ENCODE measurements at places on chromosomes 2 and 18. TPM values are rescaled to one million over a fixed set of nuclear protein-coding genes. Genes with fewer than 3 reads are reported as not detected.
A peak's percentile ranks its signal among the peaks of the same experiment; 100 is the strongest.

Gene ZNF514
- 26.9 TPM for polyA plus RNA-seq

Gene KIF3C
- 16.7 TPM for polyA plus RNA-seq

Gene VIL1
- 15.3 TPM for polyA plus RNA-seq

Gene CCL20
- polyA plus RNA-seq = 0.85 TPM

Gene FAP
- 10.9 TPM for polyA plus RNA-seq

Gene MAP3K19
- polyA plus RNA-seq = not detected

Gene UGGT1
- 44.3 TPM for polyA plus RNA-seq

Gene REG1A
- polyA plus RNA-seq = not detected

- DNase-seq = no peak
Observed at GRCh38 chr2:198143793-198144192, 339.4 kb downstream of the PLCL1 start.

DNA sequence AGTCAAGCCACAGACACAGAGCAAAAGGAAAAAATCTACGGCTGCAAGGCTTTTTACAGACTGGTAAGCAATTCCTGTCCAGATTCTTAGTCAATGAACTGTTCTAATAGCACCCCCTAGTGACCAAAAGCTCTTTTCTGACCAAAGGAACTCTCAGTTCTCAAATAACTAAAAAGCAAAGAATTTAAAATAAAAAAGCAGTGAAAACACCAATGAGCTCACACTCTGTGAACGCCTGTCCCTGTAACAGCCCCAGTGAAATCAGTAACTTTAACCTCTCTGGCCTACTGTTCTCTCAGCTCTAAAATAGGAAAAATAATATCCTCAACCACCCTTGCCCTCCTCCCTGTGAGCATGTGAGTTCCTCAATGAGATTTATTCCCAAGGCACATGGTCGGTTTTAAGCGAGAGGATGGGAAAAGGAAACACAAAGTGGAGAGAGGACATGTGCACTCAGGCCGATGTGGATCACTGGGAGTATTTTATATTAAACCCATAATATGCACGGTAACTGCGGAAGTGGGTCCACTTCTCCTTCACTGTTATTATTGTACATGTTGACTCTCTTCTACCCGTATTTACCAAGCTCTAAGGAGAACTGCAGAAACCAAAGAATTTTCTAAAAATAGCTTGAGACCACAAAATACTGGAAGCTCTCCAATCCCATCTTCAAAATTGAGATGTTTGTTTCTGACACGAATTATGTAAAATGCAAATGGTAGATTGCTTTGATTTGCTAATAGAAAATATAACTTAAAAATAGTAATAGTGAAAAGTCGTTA is 128.5 kb downstream of the STK39 start:
- peak; percentile 78 for DNase-seq

- DNase-seq = no peak
Observed at GRCh38 chr2:10085043-10085667, 4.9 kb upstream of the CYS1 start.

- no peak for DNase-seq
Observed at GRCh38 chr2:62184512-62185230, 11.2 kb upstream of the B3GNT2 start.

DNA sequence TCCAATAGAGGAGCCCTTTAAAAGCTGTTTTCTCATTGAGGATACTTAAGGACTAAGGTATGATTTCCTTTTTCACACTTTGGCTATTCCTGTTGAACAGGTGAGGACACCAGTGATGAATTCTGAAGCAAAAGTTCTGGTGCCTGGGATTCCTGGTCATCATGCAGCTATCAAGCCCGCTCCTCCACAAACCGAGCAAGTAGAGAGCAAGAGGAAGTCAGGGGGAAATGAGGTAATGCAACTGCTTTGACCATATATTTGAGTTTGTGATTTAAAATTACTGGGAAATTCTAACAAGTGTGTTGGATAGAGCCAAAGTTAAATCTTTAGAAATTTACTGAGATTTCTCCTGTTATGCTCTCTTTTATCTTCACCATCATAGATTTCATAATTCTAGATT is 33.0 kb downstream of the WDR43 start:
- DNase-seq = no peak

GRCh38 chr2:128809259-128809636 is 490.6 kb upstream of the HS6ST1 start:
- DNase-seq = no peak

- DNase-seq = no peak
Observed at GRCh38 chr2:7430421-7430868, 513.2 kb downstream of the RNF144A start.

DNA sequence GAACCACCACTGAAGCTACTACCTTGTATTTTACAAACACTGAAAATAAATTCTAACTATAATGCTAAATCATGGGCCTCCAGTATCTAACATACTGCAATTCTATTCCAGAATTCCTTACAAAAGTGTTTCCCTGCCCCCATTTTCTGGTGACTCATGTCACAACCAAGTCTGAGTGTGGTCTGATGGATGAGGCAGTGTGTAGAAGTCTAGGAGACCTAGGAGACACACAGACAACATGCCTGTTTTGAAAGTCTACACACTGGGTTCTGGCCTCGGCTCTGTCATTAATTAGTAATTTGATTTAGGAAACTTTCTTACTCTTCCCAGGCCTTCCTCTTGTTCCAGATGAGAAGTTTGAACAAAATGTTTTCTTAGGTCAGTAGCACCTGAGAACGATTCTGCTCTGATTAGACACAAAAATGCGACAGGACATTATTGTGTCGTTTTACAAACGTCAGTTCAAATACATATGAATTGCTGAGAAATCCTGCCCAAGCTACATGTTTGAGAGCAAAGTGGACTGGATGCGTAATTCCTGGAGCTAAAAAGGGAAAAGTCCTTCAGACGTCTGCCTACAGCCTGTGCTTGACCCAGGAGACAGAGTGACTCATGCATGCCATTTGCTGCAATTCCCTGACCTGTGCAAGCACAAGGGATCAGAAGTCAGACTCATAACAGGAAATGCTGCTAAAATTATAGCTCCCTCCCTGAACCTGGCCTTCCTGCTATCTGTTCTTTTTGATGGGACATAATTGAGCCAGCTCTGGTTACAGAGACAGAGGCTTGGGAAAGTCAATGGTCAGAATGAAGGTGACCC is 494.4 kb downstream of the SOX11 start:
- DNase-seq = no peak

DNA sequence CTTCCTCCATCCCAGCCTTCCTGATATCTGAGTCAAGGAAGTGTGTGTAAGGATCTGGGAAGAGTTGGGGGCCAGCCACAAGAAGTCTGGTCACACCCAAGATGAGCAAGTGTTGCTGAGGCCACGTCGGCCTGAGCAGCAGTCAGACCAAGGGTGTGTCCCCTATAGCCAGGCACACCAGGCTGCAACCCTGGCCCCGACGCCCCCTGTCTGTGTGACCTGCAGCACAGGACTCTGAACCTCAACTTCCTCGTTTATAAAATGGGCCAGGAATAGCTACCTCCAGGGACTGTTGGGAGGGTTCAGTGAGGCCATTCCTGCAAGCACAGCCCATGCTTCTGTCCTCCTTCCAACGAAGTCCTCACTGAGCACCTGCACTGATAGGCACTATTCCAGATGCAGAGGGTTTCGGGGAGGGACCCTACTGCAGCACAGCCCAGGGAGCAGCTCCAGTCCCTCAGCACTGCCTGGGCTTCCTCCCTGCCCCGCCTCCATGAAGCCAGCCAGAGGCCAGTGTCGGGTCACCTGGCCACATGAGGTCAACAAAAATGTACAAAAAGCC is 13.3 kb downstream of the LIMS2 start:
- DNase-seq = no peak

GRCh38 chr2:30872797-30873196 is 65.6 kb upstream of the CAPN13 start:
- DNase-seq = no peak

- DNase-seq = no peak
Observed at GRCh38 chr2:200081811-200082210, 126.4 kb downstream of the MAIP1 start.

- no peak for DNase-seq
Observed at GRCh38 chr18:46334868-46335281, 230.7 kb downstream of the HAUS1 start.

- no peak for DNase-seq
Observed at GRCh38 chr2:25009954-25010353, 31.9 kb upstream of the EFR3B start.

DNA sequence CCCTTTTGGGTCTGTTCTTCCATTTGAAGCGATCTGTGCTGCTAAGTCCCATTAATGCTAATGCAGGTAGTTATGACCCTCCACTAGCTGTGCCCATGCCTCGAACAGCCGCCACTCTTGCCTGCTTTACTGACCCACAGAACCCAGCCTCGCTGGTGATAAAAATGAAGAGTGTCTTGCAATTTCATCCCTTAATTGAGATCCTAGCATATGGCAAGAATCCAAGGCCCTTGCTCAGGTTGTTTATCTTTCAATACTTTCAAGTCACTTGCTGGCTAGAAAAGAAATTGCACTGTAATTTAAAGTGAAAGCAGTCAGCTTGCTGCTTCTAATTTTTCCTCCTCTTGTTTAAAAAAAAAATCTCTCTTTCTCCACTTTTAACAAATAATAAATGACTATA is 73.6 kb downstream of the ZNF521 start:
- no peak for DNase-seq

GRCh38 chr2:217085543-217085942 is 225.7 kb upstream of the TNP1 start:
- DNase-seq = no peak
